Kidney epithelial cell (primary cell): ENCODE measurements at places on chromosomes 12 and 14. TPM values are rescaled to one million over a fixed set of nuclear protein-coding genes. Genes with fewer than 3 reads are reported as not detected.

ANKRD33 gene
- total RNA-seq, result not detected in 2 replicates

FGF23 gene
- total RNA-seq, result not detected in 2 replicates

DNA sequence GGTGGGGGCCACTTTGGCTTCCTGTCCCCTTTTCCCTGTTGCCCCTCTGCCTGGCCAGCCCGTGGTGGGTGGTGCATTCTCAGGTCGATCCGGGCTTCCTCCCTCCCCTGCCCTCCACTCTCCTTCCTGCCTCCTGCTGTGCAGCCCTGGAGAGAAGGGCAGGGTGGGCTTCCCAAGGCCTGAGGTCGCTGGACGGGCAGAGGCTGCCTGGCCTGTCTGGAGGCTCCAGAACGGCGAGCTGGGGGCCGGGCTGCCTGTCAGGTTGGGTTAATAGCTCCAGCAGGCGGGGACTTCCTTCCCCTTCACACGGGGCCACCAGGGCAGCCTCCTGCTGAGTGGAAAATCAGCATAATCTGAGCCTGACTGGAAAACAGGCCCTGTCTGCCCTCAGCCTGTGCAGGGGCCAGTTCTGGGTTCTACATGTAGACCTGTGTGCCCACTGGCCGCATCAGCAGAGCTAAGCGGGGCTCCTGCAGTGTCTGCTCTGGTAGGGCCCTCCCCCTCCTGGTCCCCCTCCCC, 11.3 kb downstream of the KIF26A start:
- no peak for DNase-seq

- no peak for DNase-seq
Measured at GRCh38 chr12:81224626-81225025, 146.7 kb downstream of the ACSS3 start.

DNA sequence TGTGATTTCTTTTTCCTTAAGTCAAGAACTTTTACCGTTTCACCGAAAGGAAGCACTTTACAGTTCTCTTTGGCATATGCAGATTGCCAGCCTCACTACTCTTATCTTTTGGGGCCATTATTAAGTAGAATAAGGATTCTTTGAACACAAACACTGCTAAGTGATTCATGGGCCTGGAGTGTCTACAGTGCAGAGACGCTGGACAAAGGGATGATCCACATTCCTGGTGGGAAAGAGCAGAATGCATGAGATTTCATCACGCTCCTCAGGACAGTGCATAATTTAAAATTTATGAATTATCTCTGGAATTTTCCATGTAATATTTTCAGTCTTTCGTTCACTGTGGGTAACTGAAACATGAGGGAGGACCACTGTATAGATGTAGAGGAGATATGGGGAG, 90.2 kb downstream of the TTLL5 start:
- no peak for DNase-seq
